ENCODE measurements at places on chromosomes 12 and 14. TPM values are rescaled to one million over a fixed set of nuclear protein-coding genes. Genes with fewer than 3 reads are reported as not detected.

MORN3 gene
- not detected for total RNA-seq

DHRS2 gene
- not detected for total RNA-seq

L3HYPDH gene
- 65.1 TPM for total RNA-seq

CLEC4C gene
- total RNA-seq, result not detected

PDE3A gene
- total RNA-seq, result 0.43 TPM

- no peak overlapping the region for H3K27ac ChIP-seq
- peaks cover 39% of the 10 kb centered on the region for H3K4me1 ChIP-seq
- peaks cover 5% of the 10 kb centered on the region for H3K36me3 ChIP-seq
- peak overlapping the region; percentile 39 for H3K4me3 ChIP-seq
- DNase-seq, result no peak
- no peaks in the 10 kb centered on the region for H3K27me3 ChIP-seq
These were observed 3.8 kb downstream of the BICD1 start for GRCh38 chr12:32110417-32110816.

DNA sequence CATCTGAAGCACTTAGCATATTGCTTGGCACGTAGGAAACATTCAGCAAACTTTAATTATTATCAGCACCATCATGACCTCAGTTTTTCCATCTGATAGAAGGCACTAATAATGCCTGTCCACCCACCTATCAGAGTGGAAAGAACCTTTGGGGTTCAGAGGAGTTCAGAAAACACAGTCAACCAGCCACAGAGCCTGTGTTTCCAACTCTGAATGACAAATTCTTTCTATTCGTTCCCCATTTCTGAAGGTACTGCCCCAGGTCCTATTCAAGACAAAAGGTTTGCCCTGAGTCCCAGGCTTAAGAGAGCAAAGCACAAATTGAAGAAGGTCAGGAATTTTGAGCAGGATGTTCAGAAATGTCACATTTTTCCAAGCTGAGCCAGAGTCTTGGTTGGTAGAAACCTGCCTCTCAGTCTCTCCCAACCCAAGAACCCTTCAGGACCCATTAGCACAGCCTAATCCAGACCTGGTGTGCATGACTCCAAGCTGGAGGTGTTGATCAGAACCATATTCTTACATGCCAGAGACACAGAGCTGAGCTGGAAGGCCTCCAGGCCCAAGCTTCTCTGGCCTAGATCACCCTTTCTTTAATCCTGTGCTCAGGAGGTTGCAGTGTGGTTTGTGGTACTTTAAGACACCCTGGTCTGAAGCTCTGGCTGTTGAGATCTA is 114.4 kb downstream of the TBX5 start:
- no peaks in the 10 kb centered on the region for H3K27me3 ChIP-seq
- H3K4me3 ChIP-seq, result no peak overlapping the region
- peak overlapping the region; percentile 15 for H3K27ac ChIP-seq
- DNase-seq, result peak; percentile 64

GRCh38 chr14:41860586-41860985 is 253.9 kb downstream of the LRFN5 start:
- H3K27ac ChIP-seq, result no peak overlapping the region
- H3K36me3 ChIP-seq, result no peaks in the 10 kb centered on the region
- H3K4me3 ChIP-seq, result no peak overlapping the region
- peak; percentile 0 for DNase-seq
- no peaks in the 10 kb centered on the region for H3K27me3 ChIP-seq

DNA sequence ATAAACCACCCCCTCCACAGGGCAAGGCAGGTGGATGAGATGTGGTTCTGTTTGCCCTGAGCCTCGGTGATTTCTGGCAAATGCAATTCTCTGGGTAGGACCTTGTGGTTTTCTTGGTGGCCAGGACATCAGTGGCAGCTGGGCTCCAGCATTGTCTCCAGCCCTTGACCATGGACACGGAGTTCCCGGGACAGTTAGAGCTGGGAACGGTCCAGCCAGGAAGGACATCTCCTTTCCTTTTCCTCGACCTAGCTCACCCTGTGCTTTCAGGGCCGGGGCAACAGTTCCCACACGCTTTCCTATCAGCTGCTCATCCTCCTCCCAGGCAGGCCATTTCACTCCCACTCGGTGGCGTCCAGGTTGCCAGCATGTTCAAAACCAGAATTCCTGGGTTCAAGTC is 9.2 kb downstream of the SERPINA4 start:
- no peak overlapping the region for H3K4me3 ChIP-seq
- H3K4me1 ChIP-seq, result no peaks in the 10 kb centered on the region
- no peak overlapping the region for H3K27ac ChIP-seq
- DNase-seq, result no peak
- no peaks in the 10 kb centered on the region for H3K36me3 ChIP-seq
- H3K27me3 ChIP-seq, result 0 out of 2 replicates have a peak, but pooled peaks cover 9% of the 10 kb centered on the region

- H3K4me3 ChIP-seq, result no peak overlapping the region
- H3K27ac ChIP-seq, result no peak overlapping the region
- H3K27me3 ChIP-seq, result peaks cover 17% of the 10 kb centered on the region
- H3K36me3 ChIP-seq, result no peaks in the 10 kb centered on the region
- no peak for DNase-seq
- 0 out of 2 replicates have a peak, but pooled peaks cover 2% of the 10 kb centered on the region for H3K4me1 ChIP-seq
These were observed 108.4 kb downstream of the BRMS1L start for GRCh38 chr14:35934499-35934898.

- peaks cover 32% of the 10 kb centered on the region for H3K4me1 ChIP-seq
- no peaks in the 10 kb centered on the region for H3K27me3 ChIP-seq
- 0 out of 2 replicates have a peak overlapping the region, but pooled peaks have one; percentile 13 for H3K4me3 ChIP-seq
- no peaks in the 10 kb centered on the region for H3K36me3 ChIP-seq
- peak; percentile 99 for DNase-seq
These were observed 27.0 kb downstream of the RIN3 start for GRCh38 chr14:92540472-92541048.

GRCh38 chr12:4356041-4356327 is 23.5 kb downstream of the FGF23 start:
- H3K27ac ChIP-seq, result no peak overlapping the region
- no peaks in the 10 kb centered on the region for H3K27me3 ChIP-seq
- H3K36me3 ChIP-seq, result peaks cover 17% of the 10 kb centered on the region
- no peak overlapping the region for H3K4me3 ChIP-seq
- H3K4me1 ChIP-seq, result no peaks in the 10 kb centered on the region
- DNase-seq, result peak; percentile 18

GRCh38 chr12:123494124-123494851 is 36.3 kb downstream of the SNRNP35 start:
- DNase-seq, result no peak
- no peaks in the 10 kb centered on the region for H3K4me1 ChIP-seq
- no peak overlapping the region for H3K27ac ChIP-seq
- no peak overlapping the region for H3K4me3 ChIP-seq
- H3K36me3 ChIP-seq, result peaks cover 9% of the 10 kb centered on the region

DNA sequence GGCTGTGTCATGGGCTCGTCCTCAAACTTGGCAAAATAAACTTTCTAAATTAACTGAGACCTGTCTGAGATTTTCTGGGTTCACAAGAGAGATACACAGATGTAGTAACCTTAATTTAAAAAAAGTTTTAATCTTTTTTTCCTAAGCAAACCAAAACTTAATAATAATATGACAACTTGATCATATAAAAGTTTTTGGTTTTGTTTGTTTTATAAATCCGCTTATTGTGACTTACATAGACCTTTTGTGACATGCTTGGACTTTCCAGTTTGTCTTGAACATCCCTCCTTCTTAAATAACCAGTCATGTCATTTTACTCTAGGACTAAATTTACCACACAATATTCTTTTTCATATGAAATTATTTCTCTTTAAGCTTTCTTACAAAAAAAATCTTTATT is 8.5 kb downstream of the RDH12 start:
- no peak overlapping the region for H3K27ac ChIP-seq
- H3K4me1 ChIP-seq, result no peaks in the 10 kb centered on the region
- H3K36me3 ChIP-seq, result no peaks in the 10 kb centered on the region
- H3K27me3 ChIP-seq, result no peaks in the 10 kb centered on the region
- no peak overlapping the region for H3K4me3 ChIP-seq
- no peak for DNase-seq
